OCI-LY7 (cell line): ENCODE measurements at places on chromosomes 7 and 10. TPM values are rescaled to one million over a fixed set of nuclear protein-coding genes. Genes with fewer than 3 reads are reported as not detected.

DNA sequence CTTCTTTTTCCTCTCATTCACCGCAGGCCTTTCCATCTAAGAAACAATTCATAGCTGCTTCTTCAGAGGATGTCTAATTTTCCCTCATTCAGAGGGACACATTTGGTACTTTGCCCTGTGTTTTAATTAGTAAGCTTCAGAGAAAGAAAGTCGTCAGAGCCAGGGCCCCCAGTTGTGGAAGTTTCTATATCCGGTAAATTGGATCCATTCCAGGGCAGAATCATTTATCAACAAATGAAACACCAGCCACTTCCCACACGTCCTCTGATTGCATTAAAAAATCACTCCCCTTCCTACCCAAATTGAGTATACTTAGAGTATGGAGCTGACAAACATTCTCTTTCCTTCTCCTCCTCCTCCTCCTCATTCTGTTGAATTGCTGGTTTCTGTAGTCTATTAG, 205.8 kb upstream of the HDAC9 start:
- no peak for DNase-seq

Gene TDRD1
- total RNA-seq, result not detected in 2 replicates

- no peak for DNase-seq
Measured at GRCh38 chr10:42802876-42803275, 20.3 kb downstream of the BMS1 start.

DNA sequence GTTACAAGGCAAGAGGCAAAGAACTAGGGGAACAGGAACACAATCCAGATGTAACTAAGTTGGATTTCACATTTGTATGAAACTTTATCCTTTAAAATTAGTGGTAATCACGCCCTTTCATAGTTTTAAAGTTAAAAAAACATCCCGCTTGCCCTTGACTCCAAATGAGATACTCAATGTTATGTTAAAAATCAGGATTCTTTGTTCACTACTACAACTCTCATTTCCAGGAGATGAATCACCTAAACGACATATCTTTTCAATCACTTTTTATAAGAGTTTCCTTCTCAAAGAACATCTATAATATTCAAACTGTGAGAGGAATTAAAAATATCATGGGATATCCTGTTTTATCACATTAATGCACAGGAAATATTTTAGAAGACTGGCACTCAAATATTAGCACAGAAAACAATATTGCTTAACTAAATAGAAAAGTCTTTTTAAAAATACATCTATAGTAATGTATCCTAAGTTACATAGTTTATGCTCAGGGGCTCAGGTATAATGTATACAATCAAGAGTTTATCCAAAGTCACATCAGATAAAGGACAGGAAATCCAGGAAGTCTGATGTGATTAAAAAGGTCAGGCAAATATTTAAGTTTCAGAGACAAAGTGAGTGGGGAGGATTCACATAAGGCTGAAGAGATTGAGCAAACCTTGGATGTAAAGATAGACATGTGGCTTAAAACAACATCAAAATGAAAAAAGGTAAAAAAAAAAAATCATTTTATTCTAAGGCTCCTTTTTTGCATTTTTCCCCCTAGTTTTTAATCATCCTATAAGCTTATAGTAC, 41.9 kb downstream of the CADPS2 start:
- DNase-seq, result no peak

DNA sequence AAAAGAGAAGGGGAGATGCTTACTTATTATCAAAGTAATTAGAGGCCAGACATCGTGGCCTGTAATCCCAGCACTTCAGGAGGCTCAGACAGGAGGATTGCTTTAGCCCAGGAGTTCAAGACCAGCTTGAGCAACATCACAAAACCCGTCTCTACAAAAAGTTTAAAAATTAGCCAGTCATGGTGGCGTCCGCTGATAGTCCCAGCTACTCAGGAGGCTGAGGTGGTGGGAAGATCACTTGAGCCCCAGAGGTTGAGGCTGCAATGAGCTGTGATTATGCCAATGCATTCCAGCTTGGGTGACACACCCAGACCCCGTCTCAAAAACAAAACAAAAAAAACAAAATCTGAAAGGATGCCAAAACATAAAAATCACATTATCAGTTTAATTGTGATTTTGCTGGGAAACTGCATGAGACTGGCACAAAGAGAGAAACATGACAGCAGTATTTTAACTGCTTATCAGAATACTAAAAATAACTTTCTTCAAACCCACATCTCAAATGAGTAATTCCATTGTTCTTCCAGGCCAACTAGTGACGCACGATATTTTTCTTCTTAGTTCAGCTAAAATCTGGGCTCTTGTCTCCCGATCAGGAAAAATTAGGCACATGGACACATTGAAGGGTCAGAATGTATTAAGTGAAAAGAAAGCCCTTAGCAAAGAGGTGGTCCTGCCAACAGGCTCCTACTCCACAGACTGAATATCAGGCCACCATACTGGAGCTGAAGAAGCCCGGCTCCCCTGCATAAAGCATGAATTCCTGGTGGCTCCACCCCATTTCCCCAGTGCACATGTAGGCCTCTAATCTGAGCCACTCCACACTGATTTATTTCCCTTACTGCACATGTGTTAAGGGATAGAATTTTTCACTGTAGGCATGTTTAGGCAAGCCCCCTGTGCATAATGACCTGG, 9.6 kb upstream of the CCM2 start:
- no peak for DNase-seq
